ENCODE measurements at places on chromosomes 2 and 18.
A peak's percentile ranks its signal among the peaks of the same experiment; 100 is the strongest.

GRCh38 chr2:232876978-232877441, 6.9 kb downstream of the SNORC start:
- no peak for DNase-seq

DNA sequence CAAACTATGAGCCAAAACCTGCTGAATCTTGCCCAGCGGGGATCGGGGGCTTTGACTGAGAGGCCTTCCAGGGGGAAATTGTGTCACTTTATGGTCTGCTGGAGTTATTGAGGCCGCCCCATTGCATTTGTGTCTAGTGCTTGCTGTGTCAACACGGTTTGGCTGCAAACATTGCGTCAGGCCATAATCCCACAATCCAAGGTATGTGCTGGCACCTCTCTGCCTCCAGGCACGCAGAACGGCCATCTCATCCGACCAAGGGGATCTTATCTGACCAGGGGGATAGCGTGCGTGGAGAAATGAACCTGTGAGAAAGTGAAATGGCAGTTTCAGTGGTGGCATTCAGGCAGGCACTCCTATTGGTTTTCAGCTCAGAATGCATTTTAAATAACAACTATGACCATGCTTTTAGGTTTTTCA, 18.1 kb upstream of the LYPD6B start:
- DNase-seq, result no peak

DNA sequence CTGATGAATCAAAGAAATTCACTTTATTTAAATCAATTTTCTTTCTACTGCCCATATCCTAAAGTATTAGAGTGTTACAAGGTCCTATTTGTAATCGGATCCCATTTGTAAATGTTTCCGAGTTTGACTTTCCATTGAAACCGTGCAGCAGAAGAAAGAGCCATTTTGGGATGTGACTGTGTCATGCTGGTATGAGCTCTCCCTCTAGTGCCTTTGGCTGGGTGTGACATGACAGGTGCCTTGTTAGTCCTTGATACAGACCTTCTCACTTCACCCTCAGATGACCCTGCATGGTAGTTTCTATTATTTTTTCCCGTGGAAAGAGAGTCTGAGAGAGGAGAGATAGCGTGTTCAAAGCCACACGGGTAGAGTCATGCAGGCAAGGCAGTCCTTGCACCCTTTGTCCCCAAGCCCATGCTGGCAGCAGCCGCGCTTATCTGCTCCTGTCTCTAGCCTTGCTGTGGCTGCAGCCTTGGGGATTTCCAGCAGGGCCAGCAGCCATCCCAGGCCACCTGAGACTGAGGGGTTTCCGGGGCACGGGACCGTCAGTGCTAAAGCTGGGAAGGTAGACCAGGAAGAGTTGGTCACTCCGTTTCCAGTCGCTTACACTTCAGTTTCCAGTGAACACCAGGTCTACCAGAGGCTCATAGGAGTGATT, 21.4 kb downstream of the CHMP1B start:
- no peak for DNase-seq

- DNase-seq, result no peak
Measured at GRCh38 chr2:8028436-8028835, 653.4 kb upstream of the ID2 start.

DNA sequence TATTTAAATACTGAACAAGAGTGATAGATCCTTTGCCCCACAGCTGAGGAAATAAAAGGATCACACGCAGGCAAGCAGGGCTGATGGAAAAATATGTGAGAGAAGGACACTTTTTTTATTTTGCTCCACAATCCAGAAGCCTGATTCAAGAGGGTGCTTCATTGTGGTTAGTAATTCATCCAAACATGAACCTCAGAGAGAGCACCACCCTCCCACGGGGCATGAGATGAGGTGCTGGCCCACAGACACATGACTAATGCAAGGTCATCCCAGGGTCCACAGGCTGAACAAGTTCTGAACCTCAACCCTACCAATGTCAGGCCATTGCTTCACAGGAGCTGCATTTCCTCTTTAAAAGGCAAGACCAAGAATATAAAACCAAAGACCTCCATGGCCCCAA, 239.6 kb downstream of the MREG start:
- DNase-seq, result no peak

DNA sequence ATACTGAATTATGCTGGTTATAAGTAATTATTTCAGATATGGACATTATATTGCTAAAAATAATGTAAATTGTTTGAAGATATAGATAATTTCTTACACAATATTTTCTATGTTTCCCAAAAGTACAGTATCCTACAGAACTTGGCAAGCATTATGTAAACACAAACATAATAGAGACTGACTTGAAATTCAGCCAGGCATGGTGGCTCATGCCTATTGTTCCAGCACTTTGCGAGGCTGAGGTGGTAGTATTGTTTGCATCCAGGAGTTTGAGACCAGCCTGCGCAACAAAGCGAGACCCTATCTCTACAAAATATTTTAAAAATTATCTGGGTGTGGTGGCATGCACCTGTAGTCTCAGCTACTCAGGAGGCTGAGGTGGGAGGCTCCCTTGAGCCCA, 1300.5 kb upstream of the DDX18 start:
- DNase-seq, result no peak

- DNase-seq, result no peak
Measured at GRCh38 chr2:43185146-43185545, 41.3 kb downstream of the ZFP36L2 start.

DNA sequence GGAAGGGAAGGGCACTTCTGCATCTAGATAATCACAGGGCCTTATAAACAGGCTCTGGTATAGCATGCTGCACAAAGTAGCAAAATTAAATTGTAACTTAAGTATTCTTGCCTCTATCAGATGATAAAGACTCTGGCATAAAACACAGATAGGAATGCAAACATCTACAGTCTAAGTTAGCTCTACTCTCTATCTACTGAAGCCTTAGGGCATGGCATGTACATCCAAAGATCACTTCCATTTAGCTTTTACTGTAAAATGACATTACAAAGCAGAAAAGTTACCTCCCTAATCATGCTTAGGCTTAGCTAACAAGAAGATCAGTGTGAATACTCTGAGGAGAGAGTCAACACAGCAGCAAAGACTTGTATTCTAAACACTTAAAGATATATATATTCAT, 90.7 kb downstream of the NOL10 start:
- DNase-seq, result no peak

DNA sequence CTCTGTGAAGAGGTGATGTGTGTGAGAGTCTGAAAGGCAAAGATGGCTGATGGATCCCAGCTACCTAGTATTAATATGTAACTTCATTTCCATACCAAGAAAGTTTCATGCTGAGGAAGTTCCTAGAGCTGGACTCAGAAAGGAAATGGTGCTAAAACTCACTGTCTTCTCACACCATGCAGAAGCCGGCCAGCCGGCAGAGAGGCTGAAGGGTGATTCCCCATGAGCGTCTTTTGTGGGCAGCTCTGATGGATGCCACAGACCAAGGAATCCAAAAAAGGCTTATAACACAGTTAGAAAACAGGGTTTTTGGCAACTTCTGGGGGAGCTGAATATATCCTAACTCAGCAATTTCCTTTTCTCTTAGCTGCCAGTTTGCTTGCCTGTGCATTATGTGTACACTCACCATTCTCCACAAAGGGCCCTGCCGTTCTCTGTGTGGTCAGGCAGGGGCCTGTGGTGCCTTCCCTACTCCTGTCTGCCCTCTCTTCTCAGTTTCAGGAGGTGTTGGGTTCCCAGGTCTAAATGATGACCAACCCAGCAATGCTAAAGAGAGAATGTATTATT, 289.4 kb downstream of the MTX2 start:
- DNase-seq, result no peak

- DNase-seq, result no peak
Measured at GRCh38 chr2:196284144-196284844, 112.9 kb upstream of the STK17B start.

- peak; percentile 56 for DNase-seq
Measured at GRCh38 chr2:26330114-26330549, 15.8 kb upstream of the SELENOI start.

DNA sequence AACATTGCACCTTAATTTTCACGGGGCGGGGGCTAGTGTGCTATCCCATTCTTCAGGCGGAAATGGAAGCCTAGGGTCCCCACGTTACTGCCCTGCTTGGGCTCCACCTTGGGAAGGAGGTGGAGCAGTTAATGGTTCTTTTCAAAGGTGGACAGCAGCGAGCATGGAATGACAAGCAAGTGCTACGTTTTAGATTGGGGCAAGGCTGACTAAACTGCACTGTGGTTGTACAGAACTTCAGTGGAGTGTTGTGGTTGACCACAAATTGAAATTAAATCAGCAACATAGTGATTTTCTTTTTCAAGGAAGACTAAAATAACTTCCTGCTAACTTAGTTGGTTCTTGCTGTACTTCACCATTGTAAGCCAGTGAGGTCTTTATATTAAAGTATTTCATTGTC, 47.0 kb downstream of the CHRNA1 start:
- no peak for DNase-seq

DNA sequence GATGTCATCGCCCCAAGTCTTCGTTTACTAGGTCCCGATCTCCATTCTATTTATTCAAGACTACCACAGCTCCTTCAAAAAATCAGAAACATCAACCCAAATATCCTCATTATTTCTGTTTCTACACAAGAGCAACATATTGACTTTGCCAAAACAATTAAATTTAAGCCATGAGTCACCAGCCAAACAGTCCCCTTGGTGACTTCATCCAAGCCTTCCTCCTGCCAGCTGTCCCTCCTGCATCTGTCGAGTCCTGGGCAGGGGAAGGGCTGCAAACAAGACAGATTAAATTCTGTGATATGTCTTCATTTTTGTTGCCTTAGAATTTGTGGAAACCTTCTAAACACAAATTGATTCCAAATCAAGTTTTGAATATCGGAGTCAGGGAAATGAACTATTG, 110.3 kb downstream of the SP3 start:
- DNase-seq, result no peak

- no peak for DNase-seq
Measured at GRCh38 chr2:127504552-127505430, 21.5 kb downstream of the IWS1 start.

DNA sequence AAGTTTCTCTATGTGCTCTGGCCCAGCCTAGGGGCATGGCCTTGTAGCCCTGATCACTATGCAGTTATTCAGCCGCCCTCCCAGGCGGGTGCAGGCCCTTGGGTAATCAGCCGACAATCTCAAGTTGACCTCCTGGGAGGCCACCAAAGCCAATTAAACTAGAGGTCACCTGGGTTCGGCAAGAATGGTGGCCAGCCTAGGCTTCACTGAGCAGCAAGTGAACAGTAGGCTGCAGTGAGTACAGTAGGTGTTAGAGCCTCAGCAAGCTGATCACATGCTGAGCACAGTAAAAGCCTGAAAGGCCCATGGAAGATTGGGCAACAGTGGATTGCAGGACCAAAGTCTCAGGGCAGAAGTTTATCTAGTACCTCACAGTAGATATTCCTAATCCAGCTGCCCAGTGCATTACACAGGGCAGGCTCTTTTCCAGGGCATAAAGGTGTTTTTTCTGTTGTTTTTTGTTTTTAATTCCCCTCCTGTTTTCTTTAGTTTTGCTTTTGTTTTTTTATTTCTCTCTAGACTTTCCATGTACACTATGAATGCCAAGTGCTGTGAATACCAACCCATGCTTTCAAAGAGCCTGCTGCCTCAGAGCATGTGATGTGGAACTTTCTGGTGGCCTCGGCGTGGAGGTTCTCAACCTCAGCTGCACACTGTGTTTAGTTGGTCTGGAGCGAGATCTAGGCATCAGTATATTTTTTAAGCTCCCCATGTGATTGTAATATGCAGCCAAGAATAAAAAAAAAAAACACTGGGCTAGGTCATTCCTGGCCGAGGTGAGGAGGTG, 55.9 kb upstream of the ATL2 start:
- DNase-seq, result no peak

DNA sequence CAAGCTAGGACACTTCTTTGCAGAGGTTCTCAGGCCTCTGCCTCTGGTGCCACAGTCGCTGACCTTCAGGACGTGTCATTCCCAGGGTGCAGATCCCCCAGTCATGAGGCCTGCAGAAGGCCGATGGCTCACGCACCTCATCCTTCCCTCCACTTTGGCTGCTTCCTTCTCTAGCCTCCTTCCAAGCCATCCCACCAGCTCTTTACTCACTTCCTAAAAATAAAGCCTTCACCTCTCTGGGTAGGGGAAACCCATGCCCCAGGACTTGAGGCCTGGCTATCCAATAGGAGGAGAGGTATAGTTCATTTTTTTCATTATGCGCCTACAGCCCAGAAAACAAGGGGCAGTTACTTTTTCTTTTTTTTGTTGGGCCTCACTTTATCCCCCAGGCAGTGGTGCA, 91.4 kb downstream of the B3GNT2 start:
- no peak for DNase-seq

DNA sequence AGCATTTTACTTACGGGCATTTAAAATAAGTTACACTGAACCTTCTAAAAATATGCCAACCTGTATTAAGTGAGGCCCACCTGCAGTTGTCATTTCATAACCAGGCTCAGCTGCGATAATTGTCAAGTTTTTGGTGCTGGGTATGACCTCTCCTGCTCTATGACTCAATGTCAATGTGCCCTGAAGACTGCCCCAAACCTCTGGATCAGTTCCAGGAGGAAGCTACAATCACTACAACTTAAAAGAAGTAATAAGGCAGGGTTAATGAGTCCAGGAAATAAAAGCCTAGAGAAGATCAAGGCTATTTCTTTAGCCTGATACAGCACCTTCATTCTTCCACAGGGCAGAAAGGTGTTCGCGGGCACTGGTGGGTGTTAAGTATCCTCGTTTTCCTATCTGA, 22.9 kb downstream of the POLR1A start:
- no peak for DNase-seq

DNA sequence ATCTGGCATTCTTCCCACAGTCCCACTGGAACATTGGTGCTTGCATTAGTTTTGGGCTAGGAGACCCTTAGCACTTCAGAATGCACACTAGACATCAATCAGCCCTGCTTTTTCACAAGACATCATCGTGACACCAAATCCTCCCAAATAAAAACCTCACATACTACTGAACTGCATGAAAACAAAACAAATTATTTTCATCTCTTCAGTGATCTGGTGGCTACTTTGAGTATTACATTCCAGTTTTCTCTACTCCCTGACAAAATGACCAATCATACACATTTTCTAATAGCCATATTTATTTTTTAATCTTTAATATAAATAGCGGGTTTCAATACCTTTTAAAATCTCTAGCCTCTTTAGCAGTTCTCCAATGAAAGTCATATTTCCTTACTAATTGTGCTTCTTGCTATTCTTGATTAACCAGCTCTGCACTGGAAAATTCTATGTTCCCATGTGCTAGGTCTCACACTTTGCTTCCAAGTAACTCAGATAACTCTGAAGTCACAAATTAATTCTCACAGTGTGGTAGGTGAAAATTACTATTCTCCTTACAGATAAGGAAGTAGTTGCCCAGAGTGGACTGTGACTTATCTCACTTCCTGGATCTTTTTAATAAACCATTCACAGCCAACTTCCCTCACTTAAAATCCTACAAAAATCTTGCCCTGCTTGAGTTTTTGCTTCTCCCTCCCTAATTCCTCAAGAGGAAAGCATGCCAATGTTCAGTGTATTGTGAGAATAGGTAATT, 82.5 kb upstream of the EPB41L3 start:
- DNase-seq, result no peak

DNA sequence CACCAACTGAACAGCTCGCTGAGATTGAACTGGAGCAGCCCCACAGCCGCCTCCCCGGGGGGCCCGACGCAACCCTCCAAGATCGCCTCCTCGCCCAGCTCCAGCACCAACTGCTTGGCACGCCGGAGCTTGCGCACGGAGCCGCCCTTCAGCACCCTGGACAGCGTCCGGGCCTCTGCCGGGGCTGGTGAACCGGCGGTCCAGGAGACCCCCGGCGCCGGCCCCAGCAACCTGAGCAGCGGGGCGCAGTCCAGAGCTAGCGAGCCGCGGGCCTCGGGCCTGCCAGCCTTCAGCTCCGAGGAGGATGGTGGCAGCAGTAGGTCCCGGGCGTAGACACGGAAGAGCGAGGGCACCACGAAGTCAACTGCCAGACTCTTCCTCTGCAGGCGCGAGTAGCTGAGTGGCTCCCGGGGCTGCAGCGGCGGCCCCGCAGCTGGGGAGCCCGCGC, 1.2 kb downstream of the ALK start:
- no peak for DNase-seq

All from activated CD8-positive, alpha-beta memory T cell treated with anti-CD3 and anti-CD28 coated beads for 48 hours (primary cell).